ENCODE measurements at places on chromosomes 3 and 15.

DNA sequence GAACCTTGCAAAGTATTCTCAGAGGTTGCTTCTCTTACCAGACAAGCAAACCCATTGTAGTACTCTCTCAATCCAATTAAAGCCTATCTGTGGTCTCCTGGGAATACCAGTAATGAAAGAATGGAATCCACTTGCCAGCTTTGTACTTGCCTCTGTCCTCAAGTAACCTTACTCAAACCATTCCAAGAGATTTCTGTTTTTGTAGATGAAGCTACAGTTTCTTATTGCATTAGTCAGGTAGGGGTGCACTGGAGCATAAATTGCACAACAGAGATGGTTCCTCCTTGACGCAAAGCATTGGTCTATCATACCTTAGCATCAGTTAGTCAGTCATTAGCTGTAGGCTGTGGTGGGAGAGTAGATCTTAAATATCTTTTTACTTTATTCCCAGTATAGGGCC is 52.9 kb downstream of the BTLA start:
- DNase-seq: peak; percentile 81

DNA sequence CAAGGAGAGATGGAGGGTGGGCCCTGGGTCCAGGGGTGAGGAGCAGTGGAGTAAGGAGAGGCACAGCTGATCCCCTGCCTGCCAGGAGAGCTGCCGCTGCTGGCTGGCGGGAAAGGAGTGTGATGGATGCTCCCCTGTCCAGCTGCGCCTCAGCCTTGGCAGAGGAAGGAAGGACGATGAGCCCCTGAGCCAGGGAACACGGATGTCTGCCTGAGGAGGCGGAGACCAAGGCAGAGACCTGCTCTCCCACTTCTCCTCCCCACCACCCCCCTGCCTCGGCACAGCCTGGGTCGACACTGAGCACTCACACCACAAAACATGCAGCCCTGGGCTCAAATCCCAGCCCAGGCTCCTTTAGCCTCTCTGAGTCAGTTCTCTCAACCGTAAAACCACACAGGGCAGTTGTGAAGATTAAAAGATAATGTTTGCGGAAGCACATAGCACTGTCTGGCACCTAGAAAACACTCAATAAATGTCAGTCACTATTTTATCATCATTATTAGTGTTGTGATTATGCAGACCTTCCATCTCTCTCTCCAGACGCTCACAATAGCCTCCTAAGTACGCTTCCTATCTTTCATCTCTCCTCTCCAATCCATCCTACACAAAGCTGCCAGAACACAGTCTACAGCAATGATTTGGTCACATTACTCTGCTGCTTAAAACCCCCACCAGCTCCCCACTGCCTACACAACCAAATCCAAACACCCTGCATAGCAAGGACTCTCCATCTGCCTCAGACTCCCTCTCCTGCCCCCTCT is 52.2 kb downstream of the SEMA5B start:
- no peak for DNase-seq

GRCh38 chr3:65749066-65749465 is 289.7 kb downstream of the MAGI1 start:
- DNase-seq: no peak

- no peak for DNase-seq
Measured at GRCh38 chr3:123194552-123194951, 7.2 kb upstream of the SEC22A start.

DNA sequence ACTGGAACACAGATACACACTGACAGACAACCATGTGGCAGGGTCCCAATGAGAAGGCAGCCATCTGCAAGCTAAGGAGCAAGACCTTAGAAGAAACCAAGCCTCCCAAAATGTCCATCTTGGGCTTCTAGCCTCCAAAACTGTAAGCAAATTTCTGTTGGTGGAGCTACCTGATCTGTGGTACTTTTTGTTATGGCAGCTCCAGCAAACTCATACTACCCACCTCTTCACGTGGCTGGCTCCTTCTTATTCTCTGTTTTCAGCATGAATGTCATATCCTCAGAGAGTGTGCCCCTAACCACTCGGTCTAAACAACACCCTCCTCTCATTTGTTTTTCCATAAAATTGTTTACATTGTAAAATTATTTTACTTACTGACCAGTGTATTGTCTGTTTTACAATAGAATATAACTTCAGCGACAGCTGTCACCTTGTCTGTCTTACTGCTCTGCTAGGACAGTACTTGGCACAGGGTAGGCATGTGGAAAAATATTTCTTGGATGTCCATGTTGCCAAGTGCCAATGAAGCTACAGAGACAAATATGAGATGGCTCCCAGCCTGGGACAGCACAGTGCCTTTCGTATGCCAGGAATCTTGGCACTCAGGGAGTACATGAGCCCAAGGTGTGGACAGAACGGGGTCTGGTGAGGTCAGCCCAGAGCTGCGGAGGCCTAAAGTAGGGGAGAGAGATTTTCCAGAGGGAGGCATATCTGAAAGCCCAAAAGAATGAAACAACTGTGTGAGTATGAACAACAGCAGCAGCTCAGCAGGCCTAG is 17.4 kb upstream of the SLC25A36 start:
- DNase-seq: no peak

DNA sequence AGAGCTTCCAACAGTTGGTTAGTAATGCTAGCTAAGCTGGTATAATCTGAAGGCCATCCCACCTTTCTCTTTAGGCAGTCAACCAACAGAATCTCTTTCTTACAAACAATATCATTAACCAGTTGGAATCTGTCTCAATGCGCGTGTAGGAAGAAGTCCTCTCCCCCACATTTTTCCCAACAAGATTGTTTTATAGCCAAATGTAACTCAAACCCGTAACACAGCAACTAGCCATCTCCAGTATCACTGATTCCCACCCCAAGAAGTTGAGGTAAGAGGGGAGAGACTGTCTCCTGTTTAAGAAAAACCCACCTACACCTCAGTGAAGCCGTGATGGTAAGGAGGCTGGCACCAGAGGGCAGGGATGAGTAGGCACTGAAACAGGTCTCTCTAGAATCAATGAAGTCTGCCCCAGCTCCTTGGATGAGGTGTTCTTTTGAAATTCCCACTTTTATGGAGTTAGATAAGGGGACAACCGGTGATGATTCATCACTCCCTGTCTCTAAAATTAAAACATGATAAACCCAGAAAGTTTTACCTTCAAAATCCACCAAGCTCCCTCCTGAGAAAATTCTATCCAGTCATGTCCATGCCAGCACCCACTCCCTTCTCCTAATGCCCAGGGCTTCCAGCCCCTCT is 30.9 kb downstream of the CDC25A start:
- no peak for DNase-seq

DNA sequence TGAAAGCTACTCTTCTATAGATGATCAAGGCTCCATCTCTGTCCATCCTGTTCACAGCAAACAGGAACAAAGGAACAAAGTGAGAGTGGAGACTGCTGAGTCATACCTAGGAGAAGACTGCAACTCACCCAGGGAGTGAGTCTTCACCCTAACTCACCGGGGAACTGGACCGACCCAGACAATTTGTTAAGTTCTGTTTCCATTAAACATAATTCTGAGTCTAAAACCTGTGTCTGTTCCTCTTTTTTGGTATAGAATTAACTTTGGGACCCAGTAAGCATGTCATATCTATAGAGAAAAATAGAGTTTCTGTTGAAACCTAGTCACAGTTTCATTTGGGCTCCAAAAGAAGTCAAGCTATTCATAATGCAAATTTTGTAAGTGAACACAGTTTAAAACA is 21.6 kb downstream of the CCDC80 start:
- DNase-seq: no peak

DNA sequence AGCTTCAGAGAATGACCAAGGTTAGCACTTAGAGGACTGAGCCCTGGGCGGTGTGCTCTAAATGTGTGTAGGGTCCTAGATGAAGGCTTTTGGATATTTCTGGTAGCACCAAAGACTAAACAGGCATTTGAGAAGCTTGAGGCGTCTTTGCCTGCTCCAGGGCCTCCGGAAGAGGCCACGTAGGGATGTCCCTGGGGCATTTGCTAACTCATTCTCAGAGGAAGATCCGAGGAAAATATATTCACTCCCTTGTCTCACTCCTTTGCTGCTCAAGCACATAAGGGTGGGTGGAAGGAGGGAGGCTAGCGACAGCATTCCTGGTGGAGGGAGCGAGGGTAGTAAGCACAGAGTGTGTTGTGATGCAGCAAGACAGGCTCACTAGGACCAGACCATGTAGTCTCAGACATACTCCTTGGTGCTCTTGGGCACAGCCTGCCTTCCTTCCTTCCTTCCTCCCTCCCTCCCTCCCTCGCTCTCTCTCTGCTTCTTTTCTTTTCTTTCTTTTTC is 38.5 kb upstream of the XCR1 start:
- no peak for DNase-seq

- DNase-seq: peak; percentile 24
Measured at GRCh38 chr3:157127831-157128767, 31.8 kb downstream of the CCNL1 start.

DNA sequence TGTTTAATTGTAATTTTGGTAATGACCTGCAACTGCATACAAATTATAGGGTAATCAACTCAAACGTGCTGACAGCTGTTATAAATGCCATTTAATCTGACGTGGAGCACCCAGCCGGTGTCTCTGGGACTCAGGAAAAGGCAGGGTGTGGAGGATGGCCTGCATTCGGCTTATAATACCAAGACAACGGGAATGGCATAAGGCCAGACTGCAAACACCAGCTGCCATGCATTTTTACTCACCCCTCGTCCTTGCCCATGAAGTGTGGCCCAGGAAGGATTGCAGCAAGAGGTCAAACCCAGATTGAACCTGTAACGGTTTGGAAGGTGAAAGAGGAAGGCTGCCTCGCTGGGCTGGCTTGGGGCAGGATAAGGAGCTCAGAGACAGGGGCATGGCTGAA is 96.4 kb downstream of the WNT7A start:
- DNase-seq: no peak

DNA sequence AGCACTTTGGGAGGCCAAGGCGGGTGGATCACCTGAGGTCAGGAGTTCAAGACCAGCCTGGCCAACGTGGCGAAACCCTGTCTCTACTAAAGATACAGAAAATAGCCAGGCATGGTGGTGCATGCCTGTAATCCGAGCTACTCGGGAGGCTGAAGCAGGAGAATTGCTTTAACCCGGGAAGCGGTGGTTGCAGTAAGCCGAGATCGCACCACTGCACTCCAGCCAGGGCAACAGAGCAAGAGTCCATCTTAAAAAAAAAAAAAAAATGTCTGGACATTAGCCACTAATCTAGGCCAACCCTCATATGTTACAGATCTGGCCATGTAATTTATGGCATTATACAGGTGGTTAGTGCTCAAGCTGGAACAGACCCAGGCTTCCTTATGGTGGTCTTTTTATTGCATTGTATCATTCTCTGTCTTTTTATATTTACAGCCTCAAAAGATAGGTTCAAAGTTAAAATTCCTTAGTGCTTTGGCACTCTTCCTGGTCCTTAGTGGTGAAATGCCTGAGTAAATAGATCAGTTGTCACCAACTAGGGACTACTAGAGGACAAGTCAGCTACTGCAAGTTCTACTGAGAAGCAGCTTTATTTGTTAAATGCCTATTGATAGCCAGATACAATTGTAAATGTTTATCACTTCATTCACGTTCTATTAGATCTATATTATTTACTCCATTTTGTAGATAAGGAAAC is 16.0 kb downstream of the STARD9 start:
- DNase-seq: no peak
